ENCODE measurements at places on chromosomes 16 and 17.

DNA sequence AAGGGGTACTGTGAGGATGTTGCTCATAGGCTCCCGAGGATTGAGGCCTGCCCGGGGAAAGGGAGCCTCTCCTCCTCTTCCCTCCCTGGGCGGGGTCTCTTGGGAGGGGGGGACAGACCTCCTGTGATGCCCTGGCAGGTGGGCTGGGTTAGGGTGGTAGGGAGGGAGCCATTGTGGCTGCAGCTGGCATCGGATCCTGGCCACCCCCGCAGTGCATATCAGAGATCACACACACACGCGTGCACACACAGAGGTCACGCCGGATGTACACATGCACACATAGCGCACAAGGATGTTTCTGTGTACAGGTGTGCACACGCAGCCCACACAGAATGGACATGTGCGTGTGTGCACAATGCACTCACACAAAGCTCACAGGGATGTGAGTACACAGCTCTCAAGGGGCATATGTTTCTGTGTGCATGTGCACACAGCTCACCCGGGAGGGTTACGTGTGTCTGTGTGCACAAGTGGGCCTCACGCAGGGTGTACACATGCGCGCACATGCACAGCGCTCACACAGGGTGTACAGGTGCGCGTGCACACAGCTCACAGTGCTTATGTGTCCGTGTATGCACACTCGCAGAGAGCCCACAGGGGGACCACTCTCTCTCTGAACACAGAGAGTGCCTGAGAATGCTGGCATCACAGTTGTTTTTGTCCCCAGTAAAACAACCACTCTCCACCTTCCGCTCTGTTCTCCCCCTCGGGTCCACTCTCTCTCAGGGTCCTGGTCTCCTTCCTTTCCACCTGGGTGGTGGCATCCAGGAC lies 2.4 kb downstream of the GJD3 start:
- DNase-seq: no peak

DNA sequence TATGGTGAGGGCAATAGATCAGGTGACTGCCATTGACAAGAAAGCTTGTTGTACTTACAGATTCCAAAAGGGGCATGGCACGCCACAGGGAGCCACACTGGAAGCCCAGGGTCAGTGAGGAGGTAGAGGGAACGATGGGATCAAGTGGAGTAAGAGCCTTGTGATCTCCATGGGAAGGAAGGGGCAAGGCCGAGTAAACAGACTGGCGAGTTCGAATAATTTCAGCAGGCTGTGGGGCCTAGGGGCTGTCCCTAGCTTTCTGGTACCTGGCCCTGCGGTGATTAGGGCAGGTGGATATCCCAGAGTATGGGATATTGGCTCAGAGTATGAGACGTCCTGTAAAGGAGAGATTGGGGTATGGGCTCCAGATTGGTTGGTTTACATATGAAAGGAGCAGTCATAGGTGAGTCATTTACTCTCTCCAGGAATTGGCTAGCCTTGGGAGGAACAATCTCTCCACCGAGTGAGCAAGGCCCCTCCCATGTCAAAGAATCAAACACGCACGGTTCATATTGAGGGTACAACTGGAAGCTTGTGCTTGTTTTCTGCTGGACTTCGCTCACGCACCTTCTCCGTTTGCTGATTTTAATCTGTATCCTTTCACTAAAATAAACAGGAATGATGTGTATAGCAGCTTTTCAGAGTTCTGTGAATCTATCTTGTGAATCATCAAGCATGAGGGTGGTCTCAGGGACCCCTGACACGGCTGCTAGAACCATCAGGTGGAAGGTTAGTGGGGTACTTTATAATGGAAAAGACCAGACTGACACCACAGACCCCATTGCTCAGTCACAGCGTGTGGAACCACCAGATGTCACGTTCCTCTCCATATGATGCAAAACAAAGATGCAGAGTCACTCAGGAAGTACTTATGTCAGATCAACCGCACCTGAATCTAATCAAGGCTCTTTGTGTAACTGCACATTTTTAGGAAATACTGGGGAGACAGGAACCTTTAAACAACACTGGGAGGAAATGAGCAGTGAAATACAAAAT lies 27.9 kb downstream of the GABARAPL2 start:
- no peak for DNase-seq

GRCh38 chr17:28467456-28468025 lies 5.9 kb upstream of the SLC13A2 start:
- no peak for DNase-seq

- DNase-seq: no peak
These were observed 11.0 kb downstream of the ACSM3 start for GRCh38 chr16:20774703-20775362.

DNA sequence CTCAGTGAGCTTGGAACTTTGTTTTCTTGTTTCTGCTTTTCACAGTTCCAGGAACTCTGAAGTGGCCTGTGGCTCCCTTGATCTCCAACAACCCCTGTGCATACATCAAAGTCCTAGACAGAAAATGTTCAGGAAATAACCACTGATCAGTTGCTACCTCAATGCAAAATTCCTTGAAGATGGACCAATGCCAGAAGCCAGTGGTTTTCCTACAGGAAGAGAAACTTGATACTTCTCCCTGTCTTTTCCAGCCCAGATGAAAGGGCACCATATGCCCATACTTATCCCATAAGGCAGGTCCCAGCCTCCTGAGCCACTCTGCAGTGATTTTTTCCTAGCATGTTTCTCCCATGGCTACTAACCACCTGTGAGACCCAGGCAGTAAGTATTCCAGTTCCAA lies 12.3 kb upstream of the CDRT4 start:
- DNase-seq: no peak

DNA sequence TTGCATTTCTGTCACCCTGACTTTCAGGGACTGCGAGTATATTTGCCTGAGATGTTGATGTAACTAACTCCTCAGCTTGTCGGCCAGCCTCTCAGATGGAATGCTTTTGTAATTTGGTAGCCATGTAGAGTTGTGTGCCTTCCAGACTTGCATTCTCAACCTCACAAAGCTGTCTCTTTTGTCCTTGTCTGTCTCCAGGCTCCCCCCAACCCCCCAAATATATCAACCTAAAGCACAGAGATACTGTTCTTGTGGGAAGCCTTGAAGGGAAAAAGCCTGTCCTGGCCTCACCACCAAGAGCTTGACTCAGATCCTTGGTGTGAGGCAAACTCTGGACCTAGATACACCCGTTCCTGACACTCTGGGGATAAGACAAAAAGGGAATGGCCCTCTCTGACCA lies 18.4 kb downstream of the SAP30BP start:
- no peak for DNase-seq

DNA sequence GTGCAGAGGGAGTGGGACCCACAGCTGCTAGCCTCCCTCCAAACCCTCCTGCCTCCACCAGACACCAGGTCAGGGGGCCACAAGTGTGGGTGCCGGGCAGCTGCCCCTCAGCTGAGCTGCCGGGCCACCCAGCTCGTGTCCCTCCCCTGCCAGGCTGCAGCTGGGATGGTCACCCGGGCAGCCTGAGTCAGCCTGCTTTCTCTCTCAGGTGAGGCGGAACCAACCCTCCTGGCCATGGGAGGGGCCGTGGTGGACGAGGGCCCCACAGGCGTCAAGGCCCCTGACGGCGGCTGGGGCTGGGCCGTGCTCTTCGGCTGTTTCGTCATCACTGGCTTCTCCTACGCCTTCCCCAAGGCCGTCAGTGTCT lies 6.9 kb downstream of the SLC16A3 start:
- DNase-seq: no peak

GRCh38 chr17:41433586-41433985 lies 7.2 kb downstream of the KRT38 start:
- no peak for DNase-seq

DNA sequence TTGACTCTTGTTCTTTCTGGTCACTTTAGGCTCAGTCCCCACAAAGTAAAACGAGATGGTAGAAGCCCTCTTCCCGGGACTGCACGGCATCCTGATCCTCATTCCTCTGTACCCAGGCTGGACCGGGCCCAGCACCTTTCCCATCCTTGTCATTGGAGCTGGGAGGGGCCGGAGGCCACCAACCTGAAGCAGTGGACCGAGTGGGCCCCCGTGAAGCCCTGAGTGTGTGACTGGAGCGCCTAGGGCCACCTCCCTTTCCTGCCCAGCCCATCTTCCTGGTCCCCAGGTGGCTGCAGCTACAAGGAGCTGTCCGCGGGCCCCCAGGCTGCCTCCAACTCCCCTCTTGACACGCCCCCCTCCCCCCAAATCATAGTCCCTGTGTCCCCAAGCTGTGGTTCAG lies 17.1 kb upstream of the CD300A start:
- DNase-seq: no peak

DNA sequence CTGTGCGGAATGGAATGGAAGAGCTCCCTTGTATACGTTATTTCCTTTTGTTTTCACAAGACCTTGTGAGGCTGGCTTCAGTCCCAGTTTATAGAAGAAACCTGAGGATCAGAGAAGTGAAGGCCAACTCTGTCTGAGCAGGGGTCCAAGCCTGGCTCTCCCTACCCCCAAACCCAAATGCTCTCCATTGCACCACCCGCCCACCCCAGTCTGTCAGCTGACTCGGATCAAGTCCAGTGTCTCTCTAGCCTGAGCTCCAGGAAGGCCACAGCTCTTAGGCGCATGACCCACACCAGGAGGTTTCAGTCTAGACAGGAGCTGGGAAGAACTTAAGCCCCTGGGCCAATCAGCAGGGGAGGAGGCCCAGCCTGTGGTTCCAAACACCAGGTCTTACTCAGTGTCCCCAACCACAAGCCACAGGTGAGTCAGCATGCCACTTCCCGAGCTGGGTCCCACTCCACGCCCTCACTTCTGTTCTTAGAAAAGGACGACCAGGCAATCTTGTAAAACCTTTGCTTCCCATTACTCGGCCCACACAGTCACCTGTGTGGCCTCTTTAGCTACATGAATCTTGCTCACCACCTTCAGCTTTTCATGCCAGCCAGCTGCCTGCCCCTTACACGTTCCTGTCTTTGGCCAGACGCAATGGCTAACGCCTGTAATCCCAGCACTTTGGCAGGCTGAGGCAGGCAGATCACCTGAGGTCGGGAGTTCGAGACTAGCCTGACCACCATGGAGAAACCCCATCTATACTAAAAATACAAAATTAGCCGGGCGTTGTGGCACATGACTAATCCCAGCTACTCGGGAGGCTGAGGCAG lies 27.8 kb downstream of the TK2 start:
- DNase-seq: no peak

- no peak for DNase-seq
These were observed 253.6 kb downstream of the C16orf95 start for GRCh38 chr16:87063543-87063942.

DNA sequence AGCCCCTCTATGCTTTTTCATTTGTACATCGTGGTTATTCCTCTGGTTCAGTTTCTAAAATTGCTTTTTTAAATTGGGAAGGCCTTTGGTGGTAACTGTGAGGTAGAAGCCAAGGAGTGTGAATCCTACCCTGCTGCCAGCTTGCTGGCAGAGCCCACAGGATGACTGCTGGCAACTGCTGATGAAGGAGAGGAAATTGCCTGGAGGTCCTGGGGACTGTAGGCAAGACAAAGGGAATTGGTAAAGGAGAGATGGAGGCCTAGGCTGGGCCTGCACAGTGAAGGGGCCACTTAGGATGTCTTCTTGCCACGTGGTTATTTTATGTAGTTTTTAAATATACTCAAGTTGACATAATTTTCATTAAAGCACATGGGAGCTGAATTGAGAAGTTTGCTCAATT lies 15.8 kb downstream of the C17orf58 start:
- DNase-seq: no peak

DNA sequence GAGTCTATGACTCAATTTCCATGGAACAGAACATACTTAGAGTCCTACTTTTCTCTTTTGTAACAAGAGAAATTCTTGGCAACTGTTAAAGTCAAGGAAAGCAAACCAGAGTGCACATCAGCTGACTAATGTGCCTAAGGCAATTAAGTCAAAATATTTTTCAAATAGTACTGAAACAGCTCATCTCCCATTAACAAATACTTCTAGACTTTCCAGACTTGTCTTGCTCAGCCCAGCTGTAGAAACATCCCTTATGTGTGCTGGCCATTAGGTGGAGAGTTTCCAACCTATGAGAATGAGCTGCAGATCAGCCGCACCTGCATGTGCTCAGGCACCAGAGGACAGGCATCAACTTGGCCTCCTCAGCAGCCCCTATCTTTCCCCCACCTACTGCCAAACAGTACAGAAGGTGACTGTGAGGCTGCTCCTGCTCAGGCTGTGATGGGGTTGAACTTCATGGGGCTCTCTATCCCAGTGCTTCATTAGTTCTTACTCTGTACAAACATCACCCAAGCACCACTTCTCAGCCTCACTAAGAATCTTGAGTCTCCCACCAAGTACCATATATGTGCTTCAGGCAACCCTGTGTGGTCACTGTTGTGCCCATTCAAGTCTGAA lies 32.2 kb downstream of the TEX2 start:
- DNase-seq: no peak

DNA sequence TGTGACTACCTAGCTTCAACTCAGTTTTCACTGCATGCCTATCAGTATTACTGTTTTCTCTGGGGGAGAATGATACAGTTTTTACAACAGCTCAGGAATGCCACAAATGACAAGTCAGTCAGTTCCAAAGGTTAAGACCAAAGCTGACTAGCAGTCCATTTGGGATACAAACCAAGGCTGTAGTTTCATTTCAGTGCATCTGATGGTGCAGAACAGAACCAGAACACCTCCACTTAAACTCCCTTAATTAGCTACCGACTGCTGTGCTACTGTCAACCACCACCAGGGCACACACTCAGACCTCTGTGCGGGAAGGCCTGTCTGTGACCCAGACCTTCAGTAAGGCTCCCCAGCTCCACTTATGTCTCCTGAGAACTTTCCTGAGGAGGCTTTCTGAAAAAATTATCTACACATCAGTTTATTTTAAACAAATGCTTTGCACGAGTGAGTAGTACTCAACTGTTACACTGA lies 20.4 kb downstream of the NFE2L1 start:
- no peak for DNase-seq

- DNase-seq: no peak
These were observed 14.8 kb upstream of the GPATCH8 start for GRCh38 chr17:44518032-44518431.

- peak; percentile 79 for DNase-seq
These were observed 103.9 kb downstream of the SOCS1 start for GRCh38 chr16:11151885-11152629.

DNA sequence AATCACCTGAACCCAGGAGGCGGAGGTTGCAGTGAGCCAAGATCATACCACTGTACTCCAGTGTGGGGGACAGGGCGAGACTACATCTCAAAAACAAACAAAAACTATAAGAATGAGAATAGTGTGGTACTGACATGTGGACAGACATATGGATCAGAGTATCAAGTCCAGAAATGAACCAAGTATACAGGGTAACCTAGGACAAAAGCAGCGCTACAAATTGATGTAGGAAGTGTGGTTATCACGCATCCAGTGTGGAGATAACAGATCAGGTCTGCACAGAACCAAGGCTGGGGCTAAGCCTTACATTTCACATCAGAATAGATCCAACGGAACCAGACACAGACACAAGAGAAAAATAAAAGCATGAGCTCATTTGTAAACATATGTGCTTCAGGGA lies 23.0 kb upstream of the C16orf95 start:
- DNase-seq: no peak

- DNase-seq: no peak
These were observed 8.1 kb downstream of the MEIOB start for GRCh38 chr16:1863681-1864460.

- DNase-seq: no peak
These were observed 20.7 kb upstream of the CSNK1D start for GRCh38 chr17:82294064-82294773.
